ENCODE measurements at places on chromosomes 4 and X.

- DNase-seq = no peak
Measured at GRCh38 chr4:53563824-53564223, 27.5 kb downstream of the LNX1 start.

DNA sequence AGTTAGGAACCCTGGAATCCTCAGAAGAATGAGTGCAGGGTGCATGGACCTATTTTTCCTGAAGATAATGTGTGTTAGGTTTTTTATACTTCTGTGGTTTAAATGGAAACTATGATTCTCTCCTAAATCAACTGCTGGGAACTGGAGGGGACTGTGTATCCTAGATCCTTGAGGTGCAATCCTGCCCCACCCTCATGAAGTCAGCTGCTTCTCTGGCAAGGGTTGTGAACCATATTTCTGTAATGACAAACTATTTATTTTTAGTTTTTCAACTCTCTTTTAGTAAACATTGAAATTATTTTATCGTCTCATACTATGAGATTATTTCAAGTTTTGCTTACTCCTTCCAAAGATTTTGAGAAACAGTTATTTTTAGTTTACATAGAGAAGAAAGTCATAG, 25.8 kb upstream of the VEGFC start:
- no peak for DNase-seq

DNA sequence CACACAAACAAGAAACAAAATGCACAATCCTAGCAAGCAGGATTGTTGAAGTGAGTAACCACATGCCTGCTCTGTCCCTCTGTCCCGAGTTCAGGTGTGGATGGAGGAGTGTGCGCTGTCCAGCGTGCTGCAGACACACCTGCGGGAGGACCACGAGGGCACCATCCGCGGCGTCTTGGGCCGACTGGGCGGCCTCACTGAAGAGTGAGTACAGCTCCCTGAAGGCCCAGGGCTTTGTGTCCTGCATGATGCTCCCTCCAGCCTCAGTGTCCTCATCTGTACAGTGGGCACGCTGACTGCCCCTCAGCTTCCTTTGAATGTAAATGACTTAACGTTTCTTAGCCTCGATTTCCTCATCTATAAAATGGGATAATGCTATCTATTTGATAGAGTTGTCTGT, 82.5 kb downstream of the EVC start:
- DNase-seq = no peak

DNA sequence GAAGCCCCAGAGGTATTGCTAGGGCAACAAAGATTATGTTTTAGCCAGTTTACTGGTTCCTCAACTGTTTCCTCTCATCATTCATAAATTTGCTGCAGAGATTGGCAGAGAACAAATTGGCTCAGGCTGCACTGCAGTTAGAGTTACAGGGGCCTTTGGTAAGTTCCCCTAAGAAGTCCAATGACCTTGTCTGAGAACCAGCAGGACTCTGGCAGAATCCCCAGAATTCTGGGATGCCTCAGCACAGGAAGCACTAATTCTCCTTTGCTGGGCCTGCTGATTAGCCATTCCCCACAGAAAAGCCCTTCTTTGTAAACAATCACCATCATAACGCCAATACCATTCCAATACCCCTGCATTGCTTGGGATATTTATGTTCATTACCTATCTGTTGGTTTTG, 151.3 kb downstream of the USP46 start:
- DNase-seq = no peak

- no peak for DNase-seq
Measured at GRCh38 chr4:53714236-53715140, 123.2 kb upstream of the LNX1 start.

Measured in NCI-H1930 (cell line).